ENCODE measurements at places on chromosomes 11 and 22.

DNA sequence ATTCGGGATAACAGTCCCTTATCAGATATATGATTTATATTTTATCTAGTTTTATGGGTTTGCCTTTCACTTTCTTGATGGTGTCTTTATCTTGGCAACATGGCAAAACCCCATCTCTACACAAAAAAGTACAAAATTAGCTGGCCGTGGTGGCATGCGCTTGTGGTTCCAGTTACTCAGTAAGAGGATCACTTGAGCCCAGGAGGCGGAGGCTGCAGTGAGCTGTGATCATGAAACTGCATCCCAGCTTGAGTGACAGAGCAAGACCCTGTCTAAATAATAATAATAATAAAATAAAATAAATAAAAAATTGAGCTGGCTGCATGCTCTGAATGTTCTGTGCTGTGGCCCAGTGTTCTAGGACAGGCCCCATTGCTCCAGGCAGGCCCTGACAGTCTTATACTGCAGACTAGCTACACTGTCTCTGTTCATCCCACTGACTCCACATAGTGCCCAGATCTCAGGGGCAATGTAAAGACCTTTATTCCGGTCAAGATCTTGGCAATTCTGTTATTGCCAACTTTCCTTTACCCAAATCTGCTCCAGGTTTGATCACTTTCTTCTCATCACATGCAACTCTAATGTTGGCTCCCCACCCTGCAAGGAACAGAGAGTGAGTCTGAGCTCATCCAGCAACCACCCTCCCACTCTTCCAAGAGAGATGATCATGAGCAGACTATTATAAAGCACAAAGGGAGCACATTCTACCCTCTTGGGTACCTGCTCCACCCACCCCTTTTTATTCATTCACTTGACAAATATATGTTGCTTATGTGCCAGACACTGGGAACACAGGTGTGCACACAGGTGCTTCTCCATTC is 8.8 kb downstream of the HSPA8 start:
- no peak for DNase-seq

DNA sequence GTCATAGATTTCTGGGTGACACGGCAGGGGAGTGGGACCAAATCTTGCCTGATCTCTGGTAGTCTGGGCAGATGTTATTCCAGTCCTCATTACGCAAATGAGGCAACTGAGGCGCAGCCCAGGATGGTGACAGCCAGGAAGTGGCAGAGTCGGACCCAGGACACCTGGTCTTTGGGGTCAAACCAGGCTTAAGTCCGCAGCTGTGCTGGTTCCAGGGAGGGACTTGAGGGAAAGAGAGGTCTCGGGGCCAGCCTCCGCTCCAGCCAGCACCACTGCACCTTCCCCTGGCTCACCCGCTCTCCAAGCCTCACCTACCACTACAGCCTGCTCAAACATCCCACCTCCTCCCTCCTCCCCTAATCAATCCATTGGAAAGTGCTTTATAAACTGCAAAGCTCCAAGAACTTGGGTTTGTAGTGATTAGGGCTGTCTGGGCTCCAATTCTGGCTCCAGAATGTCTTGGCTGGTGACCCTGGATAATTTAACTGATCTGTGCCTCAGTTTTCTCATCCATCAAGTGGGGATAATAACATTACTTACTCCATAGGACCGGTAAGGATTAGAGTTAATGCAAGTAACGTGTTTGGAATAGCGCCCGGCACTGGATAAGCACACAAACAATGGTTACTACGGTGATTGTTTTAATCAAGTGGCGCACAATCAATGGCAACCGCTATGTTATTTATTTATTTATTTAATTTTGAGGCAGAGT is 526 bp upstream of the PNPLA5 start:
- DNase-seq: no peak

GRCh38 chr11:6911948-6912347 is 8.9 kb upstream of the OR2D3 start:
- no peak for DNase-seq

- no peak for DNase-seq
Measured at GRCh38 chr11:35747668-35748067, 85.1 kb downstream of the TRIM44 start.

DNA sequence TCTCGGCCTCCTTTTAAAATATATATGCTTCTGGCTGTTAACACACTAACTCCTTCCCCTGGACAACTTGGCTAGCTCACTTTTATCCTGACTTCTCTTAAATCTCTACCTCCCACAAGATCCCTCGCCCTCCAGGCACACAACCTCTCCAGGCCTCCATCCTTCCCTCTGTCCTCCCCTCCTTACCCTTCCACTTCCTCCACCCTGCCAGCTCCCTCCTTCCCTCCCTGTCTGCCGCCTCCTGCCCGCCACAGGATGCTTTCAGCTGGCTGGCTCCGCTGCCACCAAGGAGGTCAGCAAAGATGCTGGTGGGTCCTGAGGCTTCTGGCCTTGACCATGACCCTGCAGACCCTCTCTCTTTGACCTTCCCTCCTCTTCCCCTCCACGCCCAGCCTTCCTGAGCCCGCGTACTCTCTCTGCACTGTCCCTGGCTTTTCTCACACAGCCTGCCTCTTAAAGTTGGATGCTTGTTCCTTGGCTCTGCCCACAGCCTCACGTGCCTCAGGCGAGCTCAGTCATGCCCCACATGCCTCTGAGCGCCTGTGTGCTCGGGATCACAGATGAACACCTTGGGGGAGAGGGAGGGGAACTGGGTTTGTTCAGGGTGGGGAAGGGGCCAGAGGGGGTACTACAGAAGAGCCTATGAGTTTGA is 6.7 kb downstream of the NFAM1 start:
- no peak for DNase-seq

DNA sequence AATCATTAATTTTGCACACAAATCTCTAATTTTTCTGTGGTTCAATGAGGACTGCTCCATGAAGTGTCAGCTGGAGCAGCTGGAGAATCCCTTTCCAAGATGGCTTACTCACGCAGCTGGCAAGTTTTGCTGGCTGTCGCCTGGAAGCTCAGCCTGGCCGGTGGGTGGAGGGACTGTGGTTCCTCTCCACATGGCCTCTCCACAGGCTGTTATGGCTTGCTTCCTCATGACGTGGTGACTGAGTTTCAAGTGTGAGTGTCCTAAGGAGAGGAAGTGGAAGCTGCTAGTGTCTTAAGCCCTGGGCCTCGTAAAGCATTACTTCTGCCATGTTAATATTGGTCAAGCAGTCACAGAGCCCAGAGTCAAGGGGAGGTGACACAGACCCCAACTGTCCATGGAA is 14.0 kb upstream of the NRIP3 start:
- no peak for DNase-seq

DNA sequence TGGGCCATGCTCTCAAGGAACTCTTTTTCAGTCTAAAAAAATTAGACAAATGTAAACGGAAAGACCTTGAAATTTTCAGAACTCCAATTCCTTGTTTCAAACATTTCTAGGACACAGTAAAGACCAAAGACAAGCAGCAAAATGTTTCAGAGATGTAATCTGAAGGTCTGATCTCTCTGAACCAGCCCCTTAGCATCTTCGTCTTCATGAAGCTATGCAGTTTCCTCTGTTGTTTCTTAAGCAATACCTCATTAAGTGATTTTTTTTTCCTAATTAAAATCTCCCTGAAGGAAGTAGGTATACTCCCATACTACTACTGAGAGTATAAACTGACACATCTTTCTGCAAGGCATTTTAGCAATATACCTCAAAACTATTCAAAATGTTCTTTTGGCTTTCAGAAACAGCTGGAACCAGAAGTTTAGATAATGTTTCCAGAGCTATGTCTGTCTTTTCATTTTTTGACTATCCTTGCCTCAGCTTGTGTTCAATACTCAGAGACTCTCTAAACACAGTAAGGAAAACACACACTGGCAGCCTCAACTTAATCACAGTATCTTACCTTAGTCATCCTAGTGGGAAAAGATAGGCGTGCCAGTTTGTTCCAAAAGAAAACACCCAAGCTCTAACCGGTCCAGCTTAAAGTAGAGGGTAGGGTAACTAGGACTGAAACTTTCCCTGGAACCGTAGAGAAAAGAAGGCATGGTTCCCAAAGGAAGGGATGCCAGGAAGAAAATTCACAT is 25.1 kb downstream of the SBF2 start:
- DNase-seq: no peak

DNA sequence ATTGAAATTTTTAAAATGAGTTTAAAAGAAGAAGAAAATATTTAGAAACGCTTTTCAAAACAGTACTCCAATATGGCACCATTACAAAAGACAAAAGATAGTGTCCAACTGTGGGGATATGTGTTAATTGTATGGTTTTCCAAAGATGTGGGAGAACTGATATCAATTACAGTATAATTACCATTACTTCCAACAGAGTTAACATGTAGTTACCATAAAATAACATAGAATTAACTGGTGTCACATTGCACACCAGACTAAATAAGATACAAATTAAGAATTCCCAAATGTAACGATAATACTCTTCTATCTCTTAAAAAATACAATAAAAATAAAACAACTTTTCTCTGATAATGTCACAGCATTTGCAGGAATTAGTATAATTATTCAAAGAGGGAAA is 329.5 kb downstream of the SOX6 start:
- DNase-seq: no peak

DNA sequence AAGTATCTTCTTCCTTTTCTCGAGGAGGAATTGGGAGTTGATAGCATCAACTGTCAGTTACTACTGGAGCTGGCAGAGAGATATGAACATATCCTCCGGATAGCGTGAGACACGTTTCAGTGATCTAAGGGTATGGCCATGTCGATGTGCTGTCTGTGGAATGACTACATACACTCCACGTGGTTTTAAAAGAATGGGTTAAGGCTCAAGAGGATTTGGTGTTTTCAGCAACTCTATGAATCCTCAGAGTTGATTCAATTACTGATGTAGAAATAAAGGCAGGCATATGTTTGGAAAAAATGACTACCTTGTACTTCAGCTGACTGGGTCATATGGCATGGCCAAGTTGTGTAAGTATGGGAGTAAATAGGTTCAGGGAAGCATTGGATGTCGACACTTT is 22.9 kb downstream of the MMP13 start:
- no peak for DNase-seq

All from smooth muscle cell of the brain vasculature (primary cell).